Stomach (tissue), 19 donors: ENCODE measurements at places on chromosomes 5 and 9. TPM values are rescaled to one million over a fixed set of nuclear protein-coding genes. Genes with fewer than 3 reads are reported as not detected.

The SLC9A3 gene
- total RNA-seq = 142 TPM

The TEX48 gene
- not detected for total RNA-seq

The ZNF300 gene
- 13.8 TPM for total RNA-seq

The PCDHB3 gene
- not detected for total RNA-seq

DNA sequence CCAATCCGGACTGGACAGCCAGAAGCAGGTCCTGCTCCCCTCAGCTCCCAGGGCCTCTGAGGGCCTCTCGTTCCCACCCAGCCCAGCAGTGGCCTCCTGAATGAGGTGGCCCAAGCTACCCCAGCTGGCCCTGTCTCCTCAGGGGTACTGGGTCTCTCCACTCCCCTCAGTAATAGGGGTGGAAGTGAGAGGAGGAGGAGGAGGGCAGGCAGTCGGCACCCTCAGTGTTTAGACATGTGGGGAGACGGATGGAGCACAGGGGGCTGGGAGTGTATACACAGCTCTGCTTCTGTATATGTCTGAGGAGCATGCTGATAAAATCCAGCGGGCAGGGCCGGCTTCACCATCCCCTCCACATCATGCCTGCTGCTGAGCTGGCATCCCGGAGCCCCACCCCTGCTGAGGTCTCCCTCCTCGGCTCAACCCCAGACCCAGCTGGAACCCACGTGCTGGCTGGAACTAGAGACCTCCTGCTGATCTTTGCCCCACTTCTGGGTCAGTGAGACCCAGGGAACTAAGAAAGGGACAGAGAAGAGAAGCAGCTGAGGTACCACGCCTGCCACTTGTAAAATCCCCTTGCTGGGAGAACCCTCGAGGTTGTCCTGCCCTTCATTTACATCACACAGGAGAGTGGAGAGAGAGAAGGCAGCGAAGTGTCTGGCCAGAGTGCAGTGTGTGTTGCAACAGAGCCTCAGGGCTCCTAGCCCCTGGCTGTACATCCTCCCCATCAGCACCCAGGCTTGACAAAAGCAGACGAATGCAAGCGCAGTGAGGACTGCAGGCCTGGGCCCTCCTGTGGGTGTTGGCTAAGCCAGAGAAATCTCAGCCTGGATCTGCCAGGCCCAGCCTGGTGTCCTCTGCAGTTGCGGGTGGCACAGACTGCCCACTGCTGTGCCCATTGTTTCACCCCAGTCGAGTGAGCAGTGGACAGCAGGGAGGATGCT lies 77.5 kb downstream of the PSD2 start:
- DNase-seq = no peak

DNA sequence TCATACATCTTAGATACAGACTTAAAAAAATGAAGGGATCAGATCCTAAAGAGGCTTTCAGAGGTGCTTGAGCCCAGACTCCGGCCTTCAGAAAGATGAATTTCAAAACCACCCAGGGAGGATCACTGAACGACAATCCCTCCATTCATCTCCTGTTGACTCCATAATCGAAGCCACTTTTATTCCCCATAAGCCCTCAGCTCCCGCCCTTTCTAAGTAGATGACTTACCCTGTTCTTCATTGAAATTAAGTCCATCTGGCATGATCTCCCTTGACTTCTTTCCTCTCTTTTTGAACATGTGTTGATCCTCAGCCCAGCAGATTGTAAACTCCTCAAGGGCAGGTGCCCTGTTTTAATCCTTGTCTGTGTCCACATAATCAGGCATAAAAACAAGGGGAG lies 50.8 kb upstream of the ASTN2 start:
- no peak for DNase-seq

DNA sequence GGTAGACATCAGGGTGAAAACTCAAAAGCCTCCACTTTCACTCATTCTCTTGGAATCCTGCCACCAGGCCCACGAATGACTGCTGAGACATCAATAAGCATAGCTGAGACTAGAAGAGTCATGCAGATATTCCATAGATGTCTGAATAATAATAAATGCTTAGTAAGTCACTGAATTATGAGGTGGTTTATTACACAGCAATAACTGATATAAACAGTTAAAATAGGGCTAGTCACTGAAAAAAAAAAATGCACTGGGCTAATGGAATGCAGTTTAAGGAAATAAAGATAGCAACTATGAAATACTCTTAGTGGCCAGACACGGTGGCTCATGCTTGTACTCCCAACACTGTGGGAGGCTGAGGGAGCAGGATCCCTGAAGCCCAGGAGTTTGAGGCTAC lies 262.8 kb upstream of the CDH6 start:
- DNase-seq = no peak

GRCh38 chr5:53069626-53070025 lies 39.9 kb downstream of the MOCS2 start:
- DNase-seq = no peak

DNA sequence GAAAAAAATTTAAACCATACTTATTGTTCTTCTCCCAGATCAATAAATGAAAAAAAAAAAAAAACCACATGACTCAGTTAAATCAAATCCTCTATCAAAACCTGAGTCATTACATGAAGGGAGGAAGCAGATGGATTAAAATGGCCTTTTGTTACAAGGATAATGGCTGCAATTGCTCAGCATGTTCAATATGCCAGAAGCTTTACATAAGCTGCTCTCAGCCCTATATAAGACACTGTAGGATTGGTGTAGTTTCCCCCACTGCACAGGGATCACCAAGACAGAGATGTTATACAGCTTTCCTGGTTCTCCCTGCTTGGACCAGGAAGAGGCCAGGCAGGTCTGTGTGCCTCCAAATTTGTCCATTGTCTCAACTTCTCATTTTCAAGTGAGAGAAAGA lies 101.6 kb upstream of the MAP1B start:
- no peak for DNase-seq

- DNase-seq = no peak
Observed at GRCh38 chr9:133633681-133634080, 2.5 kb upstream of the DBH start.
